ENCODE measurements at places on chromosomes 16 and 17.

- no peak for DNase-seq
Measured at GRCh38 chr16:83214671-83215070, 587.9 kb downstream of the CDH13 start.

DNA sequence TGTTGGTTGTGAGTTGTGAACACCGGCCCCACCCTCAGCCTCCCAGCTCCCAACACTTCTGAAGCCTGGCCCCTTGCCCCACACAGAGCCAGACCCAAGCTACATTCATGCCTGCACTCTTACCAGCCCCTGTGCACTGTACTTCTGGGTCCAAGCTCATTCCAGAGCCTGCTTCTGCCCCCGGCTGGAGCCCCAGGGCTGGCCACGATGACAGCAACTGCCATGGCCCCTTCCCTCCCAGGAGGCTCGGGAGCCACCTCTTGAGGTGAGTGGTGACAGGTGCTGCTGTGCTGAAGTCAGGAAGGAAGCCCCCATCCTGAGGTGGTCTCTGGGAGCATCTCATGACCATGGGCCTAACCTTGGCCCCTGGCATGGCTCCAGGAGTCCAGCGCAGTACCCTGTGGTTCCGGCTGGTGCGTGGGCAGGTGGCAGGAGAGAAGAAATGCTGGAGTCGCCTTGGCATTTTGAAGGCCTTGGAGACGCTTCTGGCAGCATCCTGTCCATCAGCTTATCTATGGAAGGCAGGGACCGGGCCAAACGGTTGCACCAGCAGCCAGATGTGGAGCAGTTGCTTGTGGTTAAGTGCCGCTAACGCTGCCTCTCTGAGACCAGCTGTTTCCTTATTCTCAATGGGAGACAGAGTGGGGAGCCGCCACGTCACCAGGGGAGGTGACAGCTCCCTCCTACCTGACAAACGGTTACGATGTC, 3.9 kb upstream of the CDT1 start:
- DNase-seq = no peak

DNA sequence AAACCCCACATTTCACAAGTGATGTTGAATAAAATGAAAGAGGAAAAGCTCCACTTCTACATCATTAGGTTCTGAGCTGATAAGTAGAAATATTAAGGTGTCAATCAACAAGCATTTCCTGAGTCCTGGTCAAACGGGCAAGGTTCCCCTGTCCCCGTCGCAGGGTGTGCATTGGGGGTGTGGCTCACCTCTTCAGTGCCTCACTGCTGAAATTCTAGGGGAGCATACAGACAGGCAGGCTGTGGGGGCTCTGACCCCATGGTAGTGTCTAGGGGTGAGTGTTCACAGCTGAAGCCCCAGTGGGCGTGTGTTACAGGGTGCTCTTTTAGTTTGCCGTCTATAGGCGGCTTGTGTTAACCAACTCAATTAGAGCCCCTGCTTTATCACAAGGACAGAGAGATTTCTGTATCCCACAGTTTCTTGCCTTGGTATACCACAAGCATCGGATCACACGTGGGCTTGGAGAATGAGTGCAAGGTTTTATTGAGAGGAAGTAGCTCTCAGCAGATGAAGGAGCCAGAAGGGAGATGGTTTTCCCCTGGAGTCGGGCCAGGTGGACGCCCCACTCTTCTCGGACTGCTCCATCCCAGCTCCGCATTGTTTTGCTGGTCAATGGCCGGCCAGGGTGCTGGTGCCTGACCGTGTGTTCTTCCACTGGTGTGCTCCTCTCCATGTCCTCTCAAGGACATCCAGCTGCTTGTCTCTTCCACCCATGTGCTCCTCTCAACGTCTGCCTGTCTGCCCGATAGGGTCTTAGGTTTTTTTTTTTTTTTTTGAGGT, 238.2 kb upstream of the NLRP1 start:
- no peak for DNase-seq

DNA sequence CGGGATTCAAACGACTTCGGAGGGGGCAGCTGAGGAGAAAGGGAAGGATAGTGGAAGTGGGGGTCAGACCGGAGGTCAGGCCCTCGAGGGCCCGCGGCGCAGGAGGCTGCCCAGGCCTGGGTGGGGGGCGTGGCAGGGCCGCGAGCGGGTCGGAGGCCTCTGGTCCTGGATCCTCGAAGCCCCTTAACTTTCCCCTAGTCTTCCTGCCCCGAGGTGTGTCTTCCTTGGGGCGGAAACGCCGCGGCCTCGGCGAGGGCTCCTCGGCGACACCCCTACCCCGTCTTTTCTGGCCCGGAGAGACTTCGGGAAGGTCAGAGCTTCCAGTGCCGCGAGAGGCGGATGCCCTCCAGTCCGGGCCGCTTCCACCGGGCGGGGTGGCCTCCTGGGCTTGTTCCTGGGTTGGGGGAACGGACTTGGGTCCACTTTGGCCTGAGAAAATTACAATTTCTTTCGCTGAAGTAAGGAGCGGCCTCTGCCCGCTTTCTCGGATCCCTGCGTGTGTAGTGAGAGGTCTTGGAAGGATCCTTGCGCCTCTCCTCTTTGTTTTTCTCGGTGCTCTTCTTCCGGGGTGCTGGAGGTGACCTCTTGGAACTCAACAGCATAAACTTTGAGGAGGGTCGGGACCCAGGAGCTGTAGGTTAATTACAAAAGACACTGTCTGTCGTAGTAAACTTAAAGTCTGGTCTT, 491 bp downstream of the IST1 start:
- peak; percentile 15 for DNase-seq

GRCh38 chr16:53611179-53611696, 92.4 kb downstream of the RPGRIP1L start:
- DNase-seq = no peak

DNA sequence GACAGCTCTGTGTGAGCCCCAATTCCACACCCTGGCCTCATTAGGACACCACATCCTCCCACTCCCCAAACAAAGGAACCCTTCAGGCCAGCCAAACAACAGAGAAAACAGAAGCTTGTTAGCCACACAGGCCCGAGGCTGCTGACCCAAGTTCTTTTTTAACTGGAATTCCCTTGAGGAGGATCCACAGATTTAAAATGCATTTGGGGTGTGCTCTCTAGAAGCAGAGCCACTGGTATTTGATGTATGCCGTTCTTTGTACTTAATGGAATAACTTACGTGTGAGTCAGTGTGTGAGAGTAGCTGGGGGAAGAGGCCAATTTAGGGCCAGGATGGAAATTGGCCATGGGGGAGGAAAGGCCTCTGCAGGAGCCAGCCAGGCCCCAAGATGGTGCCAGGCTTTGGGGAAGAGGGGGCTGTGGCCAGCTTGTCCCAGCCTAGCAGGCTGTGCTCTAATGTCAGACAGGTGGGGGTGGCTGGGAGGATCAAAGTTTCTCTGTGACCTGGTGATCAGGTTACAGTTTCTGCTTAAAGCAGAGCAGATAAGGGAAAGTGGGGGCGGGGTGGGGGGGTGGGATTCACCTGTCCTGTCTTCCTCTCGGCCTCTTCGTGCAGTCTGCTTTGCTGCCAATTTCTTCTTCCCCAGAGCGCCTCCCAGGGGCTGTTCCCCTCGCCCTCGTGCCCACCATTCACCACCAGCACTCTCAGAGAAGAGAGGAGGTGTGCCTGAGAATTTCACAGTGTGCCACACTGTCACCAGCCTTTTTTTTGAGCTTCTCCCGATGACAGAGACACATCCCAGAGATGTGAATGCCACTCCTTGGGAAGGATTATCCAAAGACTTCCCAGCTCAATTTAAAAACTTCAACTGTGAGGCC, 50.8 kb downstream of the TOM1L2 start:
- DNase-seq = peak; percentile 98

DNA sequence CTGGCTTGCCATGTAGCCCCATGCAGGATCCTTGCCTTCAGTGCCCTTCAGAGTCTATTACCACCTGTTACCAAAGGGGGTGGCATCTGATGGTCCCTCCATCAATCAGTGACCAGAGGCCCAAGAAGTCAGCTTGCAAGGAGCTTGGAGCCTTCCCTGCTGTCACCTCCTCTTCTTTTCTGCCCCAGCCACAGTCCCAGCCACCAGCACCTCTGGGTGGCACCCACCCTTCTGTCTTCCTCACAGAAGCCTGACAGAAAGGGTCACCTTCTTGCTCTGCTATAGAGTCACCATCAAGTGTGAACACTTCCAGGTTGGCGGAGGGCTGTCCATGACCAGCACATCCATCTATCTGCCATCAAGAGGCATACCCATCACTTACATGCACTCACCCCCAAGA, 203.2 kb downstream of the SALL1 start:
- DNase-seq = no peak

GRCh38 chr17:42536048-42536371, at the start of gene NAGLU:
TSS of gene NAGLU (plus strand) at chr17:42536241. CDS start at chr17:42536273, 32 bp downstream.
- peak; percentile 81 for DNase-seq

- DNase-seq = no peak
Measured at GRCh38 chr17:37574427-37574826, 34.8 kb downstream of the SYNRG start.

- no peak for DNase-seq
Measured at GRCh38 chr17:64779376-64780095, 117.4 kb upstream of the SMURF2 start.

- no peak for DNase-seq
Measured at GRCh38 chr17:70121126-70121525, 46.1 kb downstream of the KCNJ16 start.

DNA sequence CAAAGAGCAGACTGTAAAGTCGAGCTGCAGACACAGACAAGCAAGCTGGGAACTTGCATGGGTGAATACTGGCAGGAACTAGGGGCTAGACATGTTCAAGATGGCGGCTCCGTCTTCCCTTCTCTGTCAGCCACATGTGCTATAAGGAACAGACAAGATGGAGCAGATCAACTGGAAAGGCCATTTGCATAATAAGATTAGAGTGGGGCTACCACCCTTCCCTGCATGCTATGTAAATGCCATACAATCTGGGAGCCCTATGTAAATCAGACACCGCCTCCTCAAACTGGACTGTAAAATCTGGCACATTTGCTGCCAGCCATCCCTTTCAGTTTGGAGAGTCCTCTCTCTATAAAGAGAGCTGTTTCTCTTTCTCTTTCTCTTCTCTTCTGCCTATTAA, 640.1 kb upstream of the CDH8 start:
- no peak for DNase-seq

GRCh38 chr16:20871941-20872815, 28.0 kb downstream of the DCUN1D3 start:
- DNase-seq = no peak

DNA sequence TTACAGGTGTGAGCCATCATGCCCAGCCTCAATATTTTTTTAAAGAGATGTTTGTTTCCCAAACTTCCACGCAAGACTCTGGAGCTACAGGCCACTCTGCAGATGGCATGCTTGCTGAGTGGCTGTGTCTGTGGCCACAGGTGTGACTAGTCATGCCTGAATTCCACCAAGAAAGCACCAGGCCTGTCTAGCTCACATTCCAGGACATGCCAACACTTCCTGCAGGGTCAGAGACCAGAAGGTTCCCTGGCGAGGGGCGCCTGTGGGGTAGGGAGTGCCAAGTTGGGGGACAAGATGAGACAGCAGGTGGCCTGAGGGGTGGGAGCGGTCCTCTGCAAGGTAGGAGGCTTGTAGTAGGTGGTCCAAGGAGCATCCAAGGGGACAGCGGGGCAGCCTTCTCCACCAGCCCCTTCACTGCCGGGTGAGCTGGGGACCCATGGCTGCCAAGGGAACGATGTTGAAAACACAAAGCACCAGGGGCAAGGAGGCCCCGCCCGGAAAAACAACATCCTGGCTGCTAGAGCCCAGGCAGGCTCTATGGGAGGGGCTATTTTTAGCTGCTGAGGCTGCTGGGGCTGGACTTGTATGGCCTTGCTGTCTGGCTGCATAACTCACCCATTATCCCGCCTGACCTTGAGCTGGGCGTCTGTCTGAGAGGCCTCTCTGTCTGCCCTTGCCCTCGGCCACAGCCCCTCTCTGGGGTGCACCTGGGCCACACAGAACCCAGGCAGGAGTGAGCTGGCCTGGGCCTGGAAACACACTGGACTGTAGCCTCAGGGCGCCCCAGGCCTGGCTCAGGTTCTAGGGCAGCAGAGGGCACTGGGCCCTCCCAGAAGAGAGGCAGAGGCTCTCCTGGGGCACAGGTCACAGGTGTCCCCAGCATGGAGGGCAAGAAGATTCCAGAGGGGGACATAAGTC, 5.7 kb downstream of the TRIM47 start:
- peak; percentile 63 for DNase-seq

DNA sequence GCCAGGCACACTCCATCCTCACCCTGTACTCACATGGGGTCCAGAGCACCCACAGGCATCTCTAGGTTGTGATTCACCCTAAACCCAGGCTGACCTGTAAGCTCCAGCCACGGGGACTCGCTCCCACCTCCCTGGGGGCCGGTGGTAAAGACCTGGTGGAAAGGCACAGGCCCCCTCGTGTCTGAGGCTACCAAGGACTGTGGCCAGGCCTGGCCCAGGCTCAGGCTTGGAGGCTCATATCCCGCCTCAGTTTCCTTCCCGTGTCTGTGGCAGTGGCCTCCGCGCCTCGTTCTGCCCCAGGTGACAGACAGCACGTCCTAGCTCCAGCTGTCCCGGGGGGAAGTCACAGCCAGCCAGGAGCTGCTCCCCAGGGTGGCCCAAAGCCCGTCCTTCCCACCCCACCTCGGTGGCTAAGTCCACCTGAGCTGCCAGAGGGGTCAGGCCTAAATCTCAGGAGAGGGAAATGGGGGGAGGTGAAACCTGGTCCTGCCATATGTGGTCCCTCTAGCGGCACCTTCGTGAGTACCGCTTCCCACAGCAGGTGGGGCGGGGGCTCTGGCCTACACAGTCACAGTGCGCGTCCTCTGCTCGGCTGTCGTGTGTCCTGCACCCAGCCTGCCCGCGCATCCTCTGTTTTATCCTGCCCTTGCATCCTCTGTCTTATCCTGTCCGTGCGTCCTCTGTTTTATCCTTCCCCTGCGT, 12.6 kb downstream of the CDH15 start:
- DNase-seq = no peak

DNA sequence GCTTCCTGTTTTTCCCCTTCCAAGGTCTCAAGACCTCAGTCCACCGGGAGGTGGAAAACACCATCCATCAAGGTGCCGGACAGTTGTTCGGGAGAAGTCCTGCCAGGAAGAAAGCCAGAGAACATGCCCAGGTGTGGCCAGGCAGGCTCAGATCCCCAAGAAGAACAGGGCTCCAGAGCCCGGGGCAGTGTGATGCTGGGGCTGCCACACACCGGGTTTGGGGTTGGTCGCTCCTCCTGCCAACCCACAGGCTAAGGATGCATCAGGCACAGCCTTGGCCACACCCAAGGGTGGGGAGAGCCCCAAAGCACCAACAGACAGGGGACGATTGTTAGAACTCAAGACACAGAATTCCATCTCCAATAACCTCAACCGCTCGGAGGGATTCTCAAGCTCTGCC, 19.7 kb downstream of the ZFHX3 start:
- no peak for DNase-seq

DNA sequence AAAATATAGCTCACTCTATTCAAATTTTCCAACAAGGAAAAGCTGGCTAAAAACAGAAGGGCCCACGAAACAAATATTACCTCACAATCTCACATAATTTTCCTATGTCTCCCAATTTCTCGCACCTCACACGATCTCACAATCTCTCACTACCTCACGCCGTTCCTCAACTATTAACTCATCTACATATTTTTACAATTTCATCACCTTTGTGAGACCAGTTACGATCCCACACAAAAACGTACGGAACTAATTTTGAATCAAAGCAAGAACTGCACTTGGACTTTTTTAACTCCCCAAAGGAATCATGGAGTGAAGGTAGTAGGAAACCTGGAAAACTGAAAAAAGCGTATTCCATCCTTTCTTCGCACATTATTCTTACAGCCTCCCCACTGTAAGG, 1.1 kb downstream of the CBX1 start:
- no peak for DNase-seq

- no peak for DNase-seq
Measured at GRCh38 chr16:58582971-58583765, 46.5 kb downstream of the CNOT1 start.
